WERI-Rb-1 (cell line): ENCODE measurements at places on chromosomes 7 and 10.

DNA sequence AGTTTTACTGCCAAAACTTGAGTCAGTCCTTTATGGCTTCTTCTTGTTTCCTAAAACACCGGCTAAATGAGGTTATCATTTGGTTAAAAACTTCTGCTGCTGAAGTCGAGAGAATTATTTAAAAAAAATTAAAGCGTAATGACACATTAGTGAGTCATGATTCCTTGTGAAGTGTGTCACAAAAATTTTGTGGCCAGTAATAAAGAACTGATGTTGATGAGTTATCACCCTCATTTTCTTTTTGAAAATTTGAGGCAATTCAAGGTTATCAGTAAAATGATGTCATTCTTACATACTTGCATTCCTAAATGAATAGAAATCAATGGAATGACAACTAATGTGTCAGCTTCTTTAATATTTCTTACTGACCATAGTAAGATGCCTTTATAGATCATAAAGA is 427.4 kb downstream of the SORCS3 start:
- no peak for DNase-seq

DNA sequence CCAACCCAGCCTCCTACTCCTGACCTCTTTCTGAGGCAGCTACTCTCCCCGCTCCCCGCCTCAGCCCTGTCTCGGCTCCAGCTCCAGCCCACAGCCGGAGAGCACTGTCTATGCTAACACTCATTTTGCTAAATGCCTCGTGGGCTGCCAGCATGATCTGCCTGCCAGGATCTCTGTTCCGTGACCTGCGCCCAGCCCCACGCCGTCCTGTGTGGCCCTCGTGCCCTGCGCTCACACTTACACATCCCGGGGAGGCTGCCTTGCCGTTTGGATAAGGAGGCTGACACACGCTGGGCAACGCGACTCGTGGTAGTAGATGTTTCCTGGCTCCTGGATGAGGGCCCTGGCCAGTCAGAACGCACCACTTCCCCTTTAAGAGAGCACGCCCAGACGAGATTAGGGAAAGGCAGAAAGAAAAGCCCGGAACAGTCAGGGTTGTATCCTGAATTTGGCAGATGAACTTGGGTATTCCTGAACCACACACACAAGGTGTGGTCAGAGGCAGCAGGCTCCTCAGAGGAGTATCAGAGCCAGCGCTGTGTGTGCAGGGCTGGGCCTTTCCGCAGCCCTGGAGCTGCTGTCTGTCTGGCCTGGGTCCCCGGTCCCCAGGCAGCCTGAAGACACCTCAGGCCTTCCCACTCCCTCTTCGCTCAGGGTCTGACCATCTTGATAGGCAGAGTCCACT is 97.7 kb upstream of the EFCAB10 start:
- DNase-seq: no peak

GRCh38 chr7:153567426-153567825 is 484.8 kb upstream of the DPP6 start:
- no peak for DNase-seq

DNA sequence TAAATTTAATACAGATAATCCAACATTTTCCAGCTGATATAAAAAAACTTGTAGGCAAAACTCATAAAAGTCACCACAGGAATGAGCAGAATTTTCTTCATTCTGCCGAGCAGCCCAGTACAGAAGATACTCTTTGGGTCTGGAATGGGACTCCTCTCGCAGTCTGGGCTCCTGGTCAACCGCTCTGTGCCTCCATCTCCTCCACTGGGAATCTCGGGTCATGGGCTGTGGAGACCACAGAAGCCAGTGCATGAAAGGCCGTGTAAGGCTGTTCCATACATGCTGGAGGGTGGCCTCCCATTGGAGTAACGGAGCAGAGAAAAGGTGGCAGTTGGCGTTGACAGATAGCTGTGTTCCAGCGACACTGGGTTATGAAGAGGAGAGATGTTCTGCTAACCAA is 616.4 kb upstream of the MGMT start:
- DNase-seq: no peak

DNA sequence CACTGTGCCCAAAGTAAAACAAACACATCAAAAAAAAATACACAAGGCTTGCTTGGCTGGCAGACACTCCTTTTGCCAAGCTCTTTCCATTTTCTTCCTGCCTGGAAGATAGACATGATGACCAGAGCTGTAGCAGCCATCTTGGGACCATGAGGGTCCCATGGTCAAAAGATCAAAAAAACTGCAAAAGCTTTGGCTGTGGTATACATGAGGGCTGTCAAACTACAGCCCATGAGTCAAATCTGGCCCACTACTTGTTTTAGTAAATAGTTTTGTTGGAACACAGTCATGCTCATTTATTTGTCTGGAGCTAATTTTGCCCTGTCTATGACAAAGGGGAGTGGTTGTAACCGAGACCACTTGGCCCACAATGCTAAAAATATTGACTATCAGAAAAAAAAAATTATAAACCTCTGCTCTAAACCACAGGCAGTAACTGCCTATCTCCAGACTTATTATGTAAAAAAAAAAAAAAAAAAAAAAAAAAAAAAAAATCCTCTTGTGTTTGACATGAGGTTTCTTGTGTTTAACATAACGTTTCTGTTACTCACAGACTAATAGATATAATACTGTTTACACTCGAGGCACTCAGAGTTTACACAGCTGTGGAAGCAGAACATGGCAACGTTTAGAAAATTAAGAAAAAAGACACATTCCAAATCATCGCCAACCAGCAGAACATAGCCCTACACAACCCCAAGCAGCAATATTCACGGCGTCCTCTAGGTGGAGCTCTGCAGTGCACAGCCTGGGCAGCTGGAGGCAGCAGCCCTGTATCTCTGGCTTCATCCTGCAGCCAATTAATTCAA is 36.9 kb downstream of the ASB13 start:
- peak; percentile 72 for DNase-seq

- DNase-seq: no peak
Observed at GRCh38 chr7:93964813-93965212, 39.3 kb downstream of the BET1 start.

DNA sequence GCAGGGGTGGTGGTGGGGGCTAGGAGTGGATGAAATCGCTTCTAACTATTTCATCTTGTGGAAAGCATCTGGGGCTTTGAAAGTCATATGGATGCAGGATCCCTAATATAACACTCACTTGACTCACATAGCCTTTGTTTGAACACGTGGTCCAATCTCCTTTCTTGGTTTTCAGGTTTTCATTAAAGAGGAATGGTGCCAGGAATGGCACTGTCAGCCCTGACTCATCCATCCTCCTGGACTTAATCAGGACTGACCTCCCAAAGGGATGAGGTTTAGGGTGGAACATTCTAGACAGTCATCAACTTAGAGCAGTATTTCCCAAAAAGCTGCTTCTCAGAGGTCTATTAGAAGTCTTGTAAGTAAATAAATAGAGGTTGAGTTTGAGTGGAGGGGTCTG is 162.0 kb upstream of the PLXNA4 start:
- DNase-seq: no peak

- no peak for DNase-seq
Observed at GRCh38 chr7:147937428-147937827, 653.1 kb upstream of the C7orf33 start.

DNA sequence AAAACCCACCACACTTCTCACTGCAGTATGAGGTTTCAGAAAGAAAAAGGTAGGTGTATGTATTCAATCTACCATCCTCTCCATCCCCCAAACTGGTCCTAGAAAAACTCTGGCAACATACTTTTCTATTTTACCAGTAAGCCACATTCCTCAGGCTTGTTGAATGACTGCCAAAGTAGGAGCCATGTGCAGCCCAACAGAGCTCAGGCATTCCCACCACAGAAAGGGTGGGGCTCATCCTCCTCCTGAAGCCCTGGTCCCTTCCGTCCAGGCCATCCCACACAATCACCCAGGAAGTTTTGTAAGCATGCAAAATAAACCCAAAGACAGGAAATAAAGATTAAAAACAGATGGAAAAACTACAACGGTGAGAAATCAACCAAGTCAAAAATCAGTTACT is 57.2 kb downstream of the MAD1L1 start:
- no peak for DNase-seq

GRCh38 chr7:115941703-115942268 is 88.8 kb downstream of the TFEC start:
- no peak for DNase-seq

DNA sequence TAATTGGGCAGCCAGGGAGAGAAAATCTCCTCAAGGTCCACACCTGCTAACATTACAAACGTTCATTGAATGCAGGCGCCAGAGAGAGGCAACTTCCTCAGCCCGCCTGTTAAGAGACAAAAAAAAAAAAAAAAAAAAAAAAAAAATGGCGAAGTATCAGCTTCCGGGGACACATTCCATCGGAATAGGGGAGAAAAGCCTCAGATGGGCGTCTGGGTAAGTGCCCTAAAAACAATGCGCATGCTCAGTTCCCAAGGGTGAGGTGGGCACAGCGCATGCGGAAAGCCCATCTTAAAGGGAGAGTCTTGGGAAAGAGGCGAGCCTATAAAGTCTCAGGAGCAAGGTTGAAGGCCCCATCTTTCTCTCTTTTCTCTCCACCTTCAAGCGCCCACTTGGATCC is 1139.7 kb upstream of the CELF2 start:
- no peak for DNase-seq

DNA sequence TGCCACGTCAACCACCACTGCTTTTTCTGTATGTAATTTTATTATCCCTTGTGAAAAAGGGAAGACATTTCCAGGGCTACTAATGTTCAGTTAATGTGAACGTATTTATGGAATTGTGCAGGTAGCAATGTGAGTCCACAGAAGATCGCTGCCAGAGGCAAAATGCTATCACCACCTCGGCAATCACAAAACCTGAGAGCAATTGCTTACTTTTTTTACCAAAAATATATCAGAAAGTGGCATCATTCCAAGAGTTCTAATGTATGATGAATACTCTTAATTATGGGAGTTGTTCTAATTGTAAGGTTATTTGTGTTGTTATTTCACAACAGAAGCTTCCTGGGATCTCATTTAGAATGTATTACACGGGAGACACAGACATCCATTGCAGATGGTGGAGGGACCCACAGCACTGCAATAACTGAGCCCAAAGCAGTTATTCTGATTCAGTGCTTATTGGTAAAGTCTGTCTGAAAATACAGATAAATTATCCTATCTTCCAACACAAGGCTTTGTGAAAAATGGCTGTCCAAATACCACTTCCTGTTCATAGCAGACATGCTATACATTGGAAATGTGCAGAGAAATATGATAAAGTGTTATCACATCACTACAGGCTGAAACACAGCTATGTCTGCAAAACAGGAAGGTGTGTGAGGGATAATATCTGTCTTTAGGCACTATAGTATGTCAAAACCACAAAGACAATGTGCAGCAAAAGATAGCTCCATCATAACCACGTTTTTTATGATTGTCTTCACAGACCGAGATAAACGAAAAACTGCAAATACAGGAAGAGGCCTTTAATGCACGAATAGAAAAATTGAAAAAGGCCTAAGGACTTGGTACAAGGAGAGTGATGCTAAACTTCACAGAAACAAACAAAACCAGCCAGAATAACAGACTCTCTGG is 102.7 kb downstream of the CABCOCO1 start:
- no peak for DNase-seq

DNA sequence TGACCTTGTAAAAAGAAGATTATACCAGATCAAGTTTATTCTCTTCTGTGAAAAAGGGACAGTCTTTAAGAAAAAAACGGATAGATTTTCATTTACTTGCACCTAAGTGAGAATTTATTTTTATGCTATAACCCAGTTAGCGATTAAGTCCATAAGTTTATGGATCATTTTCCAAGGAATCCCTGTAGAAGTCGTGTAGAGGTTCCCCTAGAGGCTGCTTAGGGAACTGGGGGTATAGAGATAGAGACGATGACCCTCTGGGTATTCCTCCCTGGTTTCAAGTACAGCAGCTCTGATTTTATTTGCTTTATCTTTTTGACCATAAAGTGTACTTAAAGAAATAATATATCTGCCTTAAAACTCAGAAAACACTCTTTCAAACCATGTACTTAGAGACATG is 648.4 kb upstream of the LRRTM3 start:
- DNase-seq: no peak

DNA sequence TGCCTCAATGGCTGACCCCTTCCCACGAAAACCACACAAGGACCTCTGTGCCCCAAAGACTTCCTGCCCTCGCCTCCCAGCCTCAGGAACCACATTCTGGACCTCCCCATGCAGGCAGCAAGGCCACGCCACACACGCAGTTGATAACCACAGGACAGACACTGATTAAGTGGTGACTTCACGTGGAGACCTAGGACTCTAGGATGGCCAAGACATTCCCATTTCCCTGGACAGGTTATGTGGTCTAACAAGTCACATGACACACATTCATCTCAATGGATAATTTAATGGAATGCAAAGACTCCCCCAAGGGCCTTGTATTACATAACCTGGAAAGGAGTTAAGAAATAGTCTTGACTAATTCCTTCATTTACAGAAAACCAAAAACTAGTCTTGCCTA is 110.2 kb downstream of the LARP4B start:
- no peak for DNase-seq

- no peak for DNase-seq
Observed at GRCh38 chr7:47807756-47808155, 140.5 kb downstream of the PKD1L1 start.

GRCh38 chr7:70615066-70615606 is 516.8 kb upstream of the GALNT17 start:
- DNase-seq: no peak

DNA sequence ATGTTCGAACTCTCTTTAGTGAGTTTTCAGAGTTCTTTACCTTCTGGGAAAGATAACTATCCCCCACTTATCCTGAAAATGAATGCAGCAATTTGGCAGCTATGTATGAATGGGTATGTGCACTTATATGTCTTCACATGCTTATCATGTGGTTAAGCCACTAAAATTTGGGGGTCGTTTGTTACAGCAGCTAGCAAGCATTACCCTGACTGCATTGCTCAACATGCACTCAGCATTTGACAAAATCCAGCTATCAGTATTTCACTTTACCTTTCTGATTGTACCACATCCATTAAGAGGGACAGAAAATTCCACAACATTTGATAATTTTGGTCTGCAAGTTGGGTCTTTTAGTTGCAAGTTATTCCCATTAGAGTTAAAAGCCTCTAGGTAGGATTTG is 9.7 kb downstream of the CUZD1 start:
- DNase-seq: no peak

- DNase-seq: no peak
Observed at GRCh38 chr7:149635561-149636329, 137.6 kb downstream of the ZNF467 start.

DNA sequence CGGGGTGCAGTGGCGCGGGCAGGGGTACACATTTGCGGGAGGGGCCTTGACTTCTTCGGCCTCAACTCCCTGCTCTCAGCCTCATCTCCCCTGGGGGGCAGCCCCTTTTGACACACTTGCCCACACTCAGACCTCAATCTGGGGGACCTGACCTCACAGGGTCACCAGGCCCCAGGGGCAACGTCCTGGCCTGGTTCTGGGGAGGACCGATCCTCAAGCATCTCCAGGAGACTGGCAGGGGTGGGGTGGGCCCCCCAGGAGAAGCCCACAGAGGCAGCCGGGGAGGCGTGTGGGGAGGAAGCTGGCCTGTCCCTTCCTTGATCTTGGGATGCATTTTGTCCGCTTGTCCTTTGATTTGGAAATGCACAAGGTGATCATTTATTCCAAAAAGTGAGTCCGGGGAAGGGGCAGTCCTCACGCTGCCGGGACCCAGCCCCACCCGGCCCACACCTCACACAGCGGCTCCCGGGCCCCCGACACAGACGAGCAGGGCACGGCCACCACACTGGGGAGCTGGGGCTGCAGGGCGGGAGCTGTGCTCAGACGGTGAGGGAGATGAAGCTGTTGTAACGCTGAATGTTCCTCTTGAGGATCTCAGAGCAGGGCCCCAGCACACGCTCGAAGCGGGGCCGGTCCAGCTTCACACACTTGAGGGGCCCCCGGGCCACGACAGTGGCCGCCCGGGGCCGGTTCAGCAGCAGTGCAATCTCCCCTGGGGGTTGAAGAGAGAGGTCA is 30.4 kb upstream of the PDGFA start:
- DNase-seq: no peak

- DNase-seq: no peak
Observed at GRCh38 chr7:66725843-66726242, 14.7 kb upstream of the RABGEF1 start.
